ENCODE measurements at places on chromosomes 2 and 18.

GRCh38 chr2:71922499-71923142 is 225.0 kb downstream of the CYP26B1 start:
- no peak for DNase-seq

- no peak for DNase-seq
Observed at GRCh38 chr2:222993920-222994650, 57.9 kb upstream of the KCNE4 start.

DNA sequence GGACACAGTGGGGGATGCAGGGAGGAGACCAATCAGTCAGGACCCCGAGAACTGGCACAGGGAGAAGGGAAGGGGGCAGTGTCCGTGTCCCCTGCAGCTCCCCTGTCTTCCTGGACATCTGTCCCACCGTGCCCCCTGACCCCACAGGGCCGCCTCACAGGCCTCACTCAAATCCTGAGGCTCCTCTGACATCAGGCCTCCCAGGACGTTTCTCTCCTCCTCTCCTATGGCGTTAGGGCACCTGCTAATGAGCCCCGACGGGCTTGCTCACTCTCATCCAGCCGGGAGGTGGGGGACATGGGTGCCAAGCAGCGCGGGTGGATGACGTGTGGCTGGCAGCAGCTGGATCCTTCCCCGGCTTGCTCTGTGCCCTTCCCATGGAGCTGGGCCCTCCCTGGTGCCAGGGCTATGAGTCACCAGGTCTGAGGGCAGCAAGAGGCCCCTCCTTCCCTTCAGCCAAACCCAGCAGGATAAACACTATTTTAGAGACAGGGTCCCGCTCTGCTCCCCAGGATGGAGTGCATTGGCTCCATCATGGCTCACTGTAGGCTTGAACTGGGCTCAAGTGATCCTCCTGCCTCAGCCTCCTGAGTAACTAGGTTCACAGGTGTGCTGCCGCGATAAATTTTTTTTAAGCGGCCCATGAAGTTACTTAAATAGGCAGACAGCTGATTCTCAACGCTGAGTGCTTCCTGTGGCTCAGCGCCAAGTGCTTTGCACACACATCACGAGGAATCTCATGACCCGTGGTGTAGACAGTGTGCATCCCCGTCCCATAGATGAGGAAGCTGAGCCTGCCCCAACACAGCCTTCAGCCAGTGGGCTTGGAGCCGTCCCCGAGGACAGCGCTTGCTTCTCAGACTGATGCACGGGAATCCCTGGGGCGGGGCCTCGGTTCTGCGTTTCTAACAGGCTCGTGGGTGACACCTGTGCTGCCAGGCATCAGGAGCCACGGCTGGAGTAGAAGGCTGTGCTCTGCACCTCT is 64.5 kb upstream of the HDAC4 start:
- DNase-seq, result no peak

- DNase-seq, result no peak
Observed at GRCh38 chr18:36419900-36420531, 122.5 kb downstream of the FHOD3 start.

GRCh38 chr2:233556881-233557736 is 9.5 kb downstream of the USP40 start:
- no peak for DNase-seq

DNA sequence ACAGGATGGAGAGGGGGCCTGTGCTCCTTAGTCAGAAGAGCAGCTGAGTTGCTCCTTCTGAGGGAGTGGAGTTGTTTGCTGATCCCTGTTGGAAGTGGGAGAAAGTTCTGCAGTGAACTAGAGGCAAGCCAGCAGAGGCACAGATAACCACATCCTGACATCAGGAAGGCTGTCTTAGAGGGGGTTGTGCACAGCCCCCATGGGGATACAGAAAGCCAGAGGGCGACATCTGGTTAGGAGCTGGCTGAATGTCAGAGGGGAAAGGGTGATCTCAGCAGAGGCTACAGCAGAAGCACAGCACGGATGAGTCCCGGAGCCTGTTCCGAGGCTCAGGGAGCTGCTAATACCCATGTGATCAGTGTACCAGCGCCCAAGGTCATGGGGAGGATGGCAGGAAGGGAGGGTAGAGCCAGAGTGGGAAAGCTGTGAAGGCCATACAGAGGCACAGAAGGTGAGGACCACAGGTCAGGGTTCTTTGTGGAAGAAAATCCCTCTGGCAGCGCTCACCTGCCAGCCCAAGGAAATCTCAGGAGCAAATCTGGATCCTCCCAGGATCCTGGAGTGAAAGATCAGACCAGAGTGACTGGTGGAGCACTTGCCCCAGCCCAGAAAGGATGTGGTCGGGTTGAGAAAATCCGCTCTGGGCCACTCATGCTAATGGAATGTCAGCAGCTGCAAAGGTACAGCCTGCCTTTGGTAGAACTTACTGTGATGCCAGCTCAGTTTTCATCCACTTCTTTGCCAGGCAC is 111.8 kb downstream of the STPG4 start:
- peak; percentile 93 for DNase-seq

DNA sequence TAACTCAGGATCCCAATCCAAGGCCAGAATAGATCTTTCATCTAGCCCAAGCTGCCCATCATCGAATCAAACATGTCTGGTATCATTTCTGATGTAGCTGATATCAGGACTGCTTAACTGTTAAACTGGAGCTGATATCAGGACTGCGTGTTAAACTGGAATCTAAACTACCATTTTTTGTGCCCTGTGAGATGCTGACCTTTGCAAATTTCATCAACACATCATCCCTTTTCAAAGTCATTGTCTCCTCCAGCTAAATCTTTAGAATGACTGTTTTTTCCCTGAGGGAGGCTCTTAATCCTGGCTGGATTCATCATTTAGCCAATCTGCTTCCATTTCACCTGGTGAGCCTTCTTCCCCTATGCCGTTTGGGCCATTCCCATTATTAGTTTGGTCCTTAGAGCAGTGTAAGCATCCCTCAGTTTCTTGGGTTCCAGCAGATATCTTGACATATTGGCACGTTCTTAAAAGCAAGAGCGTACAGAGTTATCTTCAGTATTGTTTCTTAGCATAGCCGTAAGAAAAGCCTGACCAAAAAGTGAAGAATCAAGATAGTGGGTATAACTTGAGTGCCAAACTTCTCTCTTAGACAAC is 12.3 kb downstream of the RPL31 start:
- no peak for DNase-seq

DNA sequence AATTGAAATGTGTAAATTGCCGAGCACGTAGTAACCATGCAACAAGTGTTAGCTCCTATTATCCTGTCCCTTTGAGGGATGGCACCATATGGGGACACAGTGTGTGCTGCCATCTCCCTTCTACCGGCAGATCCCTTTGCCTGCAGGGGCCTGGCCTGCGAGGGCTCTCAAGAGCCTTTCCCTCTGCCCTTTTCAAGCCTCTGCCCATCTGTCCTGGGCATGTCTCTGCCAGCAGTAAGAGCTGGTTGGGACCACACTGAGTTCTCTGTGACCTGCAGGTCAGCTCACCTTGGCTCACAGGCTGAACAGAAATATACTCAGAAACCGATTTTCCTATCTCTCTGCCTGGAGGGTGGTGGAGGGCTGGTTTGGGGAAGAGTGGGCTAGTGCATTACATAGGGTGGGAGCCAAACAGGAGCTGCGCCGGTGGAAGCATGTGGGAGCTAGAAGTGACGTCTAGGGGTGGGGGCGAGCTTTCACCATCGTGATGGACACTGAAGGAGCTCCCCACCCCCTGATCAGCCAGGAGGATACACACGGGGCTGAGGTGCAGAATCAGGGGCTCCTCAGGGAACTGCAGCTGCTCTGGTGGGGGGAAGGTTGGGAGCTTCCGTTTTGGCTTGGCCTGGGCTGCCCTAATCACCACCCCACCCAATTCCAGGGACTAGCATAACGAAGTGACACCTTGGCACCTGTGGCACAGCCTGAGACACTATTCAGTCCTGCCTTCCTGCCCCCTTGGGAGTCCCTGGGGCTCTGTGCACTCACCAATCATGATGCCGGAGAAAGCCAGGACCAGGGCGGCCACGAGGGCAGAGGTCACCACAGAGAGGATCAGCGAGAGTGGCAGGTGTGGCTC is 109.7 kb downstream of the CLIP4 start:
- no peak for DNase-seq

GRCh38 chr18:10131081-10131459 is 217.3 kb downstream of the VAPA start:
- no peak for DNase-seq

DNA sequence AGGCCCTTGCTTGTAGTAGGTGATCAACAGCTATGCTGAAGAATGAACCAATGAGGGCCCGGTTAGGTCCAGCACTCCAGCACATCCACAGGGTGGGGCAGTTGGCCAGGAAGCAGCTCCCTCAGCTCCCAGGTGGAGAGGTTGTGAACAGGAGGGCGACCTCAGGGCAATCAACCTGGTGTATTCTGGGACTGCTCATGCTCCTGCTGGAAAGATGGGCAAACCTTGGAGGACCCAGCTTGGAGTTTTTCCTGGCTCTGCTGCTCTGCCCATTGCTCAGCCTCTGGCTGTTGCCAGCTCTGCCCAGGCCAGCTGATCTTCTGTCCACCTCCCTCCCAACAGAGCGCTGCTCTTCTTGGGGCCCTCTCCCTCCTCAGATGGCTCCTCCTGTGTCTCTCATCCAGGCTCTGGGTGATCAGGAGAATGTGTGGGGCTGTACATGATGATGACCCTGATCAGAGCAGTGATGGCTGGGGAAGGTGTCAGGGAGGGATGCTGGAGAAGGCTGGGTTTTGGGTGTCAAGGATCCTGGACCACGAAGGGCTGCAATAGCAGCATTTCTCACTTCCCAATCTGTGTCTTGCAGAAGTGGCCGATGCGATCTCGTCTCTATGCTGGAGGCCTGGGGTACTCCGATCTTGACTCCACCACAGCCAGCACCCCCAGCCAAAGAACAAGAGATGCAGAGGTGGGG is 3.4 kb downstream of the TCF23 start:
- DNase-seq, result no peak

- no peak for DNase-seq
Observed at GRCh38 chr2:215839309-215839708, 174.0 kb downstream of the MREG start.

- DNase-seq, result no peak
Observed at GRCh38 chr2:227888289-227888688, 16.9 kb downstream of the DAW1 start.

- DNase-seq, result no peak
Observed at GRCh38 chr18:38077229-38077628, 511.6 kb upstream of the CELF4 start.

All from HS-5 (cell line).